ENCODE measurements at places on chromosomes 5 and 9. TPM values are rescaled to one million over a fixed set of nuclear protein-coding genes. Genes with fewer than 3 reads are reported as not detected.

- no peak for DNase-seq
These were observed 374.8 kb downstream of the NFIB start for GRCh38 chr9:13939134-13939533.

CRAT gene
- total RNA-seq = 27.2 TPM

DNA sequence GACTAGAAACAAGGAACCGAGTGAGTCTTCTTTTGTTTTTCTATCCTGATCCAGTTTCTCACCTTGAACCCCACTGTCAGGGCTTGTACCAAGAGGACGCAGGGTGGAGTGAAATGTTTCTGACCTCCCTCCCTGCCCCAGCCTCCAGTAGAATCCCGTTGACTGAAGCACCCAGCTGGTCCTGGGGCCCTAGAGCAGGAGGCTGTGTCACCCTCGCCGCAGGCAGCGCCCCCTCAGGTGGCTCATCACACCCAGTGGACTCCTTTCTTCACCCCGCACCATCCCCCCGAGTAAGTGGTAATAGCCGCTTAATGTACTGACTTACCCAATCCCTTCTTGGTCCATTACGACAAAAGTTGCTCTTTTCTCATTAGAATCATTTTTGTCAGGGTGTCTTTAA lies 53.8 kb downstream of the MVB12B start:
- DNase-seq = no peak

GRCh38 chr5:103355579-103355978 lies 97.0 kb downstream of the MACIR start:
- no peak for DNase-seq

- DNase-seq = no peak
These were observed 224.9 kb downstream of the MAT2B start for GRCh38 chr5:163730206-163730756.

DNA sequence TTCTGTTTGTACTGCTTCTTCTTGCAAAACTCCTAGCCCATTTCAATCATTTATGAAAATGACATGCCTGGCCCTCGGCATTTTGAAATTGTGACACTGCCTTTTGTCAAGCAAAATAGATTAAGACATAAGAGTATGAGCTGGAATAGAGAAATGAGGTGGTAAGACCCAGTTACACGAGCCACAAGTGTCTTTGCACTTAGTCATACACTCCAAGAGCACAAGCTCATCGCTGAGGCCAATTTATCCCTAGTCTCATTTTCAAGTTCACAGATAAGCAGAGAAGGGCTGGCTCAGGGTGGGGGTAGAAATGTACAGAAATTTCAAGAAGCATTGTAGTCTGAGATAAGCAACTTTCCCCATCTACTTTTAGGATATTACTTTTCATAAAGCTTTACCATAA lies 40.6 kb upstream of the MAP1B start:
- no peak for DNase-seq

DNA sequence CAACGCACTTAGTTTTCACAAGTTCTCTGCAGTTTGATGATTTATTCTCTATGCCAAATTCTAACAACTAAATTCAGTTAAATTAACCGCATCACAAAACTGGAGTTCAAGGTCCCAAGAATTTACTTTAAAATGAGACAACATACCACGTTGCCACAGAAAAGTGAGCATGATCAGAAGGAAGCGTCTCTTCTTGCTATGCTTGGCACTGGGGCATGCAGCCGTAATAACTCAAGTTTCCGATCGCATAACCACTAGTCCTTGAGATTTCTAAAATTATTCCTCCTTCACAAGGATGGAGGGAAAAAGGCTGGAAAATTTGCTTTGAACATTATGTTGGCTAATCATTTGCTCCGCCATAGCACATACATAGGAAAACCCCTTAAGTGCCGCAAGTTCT lies 13.9 kb downstream of the NFIB start:
- no peak for DNase-seq

All from NCI-H460 (cell line).